Hepatocyte (in vitro differentiated cells): ENCODE measurements at places on chromosomes 13 and 19.

DNA sequence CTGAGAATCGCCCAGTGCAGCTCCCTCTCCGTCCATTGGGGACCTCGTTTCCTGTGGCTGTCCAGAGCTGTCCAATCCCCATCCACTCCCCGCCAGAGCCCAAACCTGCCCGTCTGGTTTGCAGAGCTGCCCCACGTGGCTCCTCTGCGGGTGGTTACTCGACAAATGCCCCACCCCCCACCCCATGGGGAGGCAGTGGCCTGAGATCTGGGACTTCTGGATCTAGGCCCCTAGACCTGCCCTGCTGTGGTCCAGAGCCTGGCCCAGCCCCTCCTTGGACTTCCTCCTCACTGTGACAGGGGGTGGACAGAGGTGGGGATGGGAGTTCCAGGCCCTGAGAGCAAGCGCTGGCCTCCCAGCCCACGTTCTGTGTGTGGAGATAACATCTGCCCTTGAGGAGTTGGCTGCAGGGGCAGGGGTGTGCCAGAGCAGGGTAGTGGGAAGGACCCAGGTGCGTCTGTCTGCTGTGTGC, 29.1 kb downstream of the PAK4 start:
- peak; percentile 67 for DNase-seq

- DNase-seq, result no peak
Observed at GRCh38 chr19:30206187-30206586, 166.0 kb upstream of the ZNF536 start.

DNA sequence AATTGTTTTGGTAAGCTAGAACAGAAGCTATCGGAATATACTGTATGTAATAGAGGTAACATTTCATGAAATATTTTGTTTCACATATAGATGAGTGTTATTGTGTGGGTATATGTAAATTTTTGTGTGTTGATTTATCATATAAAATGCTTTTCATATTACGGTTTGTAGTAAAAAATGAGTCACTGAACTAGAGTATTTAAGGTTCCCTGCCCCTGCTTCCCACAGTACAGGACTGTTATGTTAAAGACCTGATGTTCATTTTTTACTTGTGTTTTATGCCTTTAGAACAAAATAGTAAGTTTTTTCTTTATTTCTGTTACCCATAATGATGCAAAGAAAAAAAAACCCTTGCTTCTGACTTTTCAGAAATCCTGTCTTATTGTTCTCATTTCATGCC, 243.4 kb downstream of the ENOX1 start:
- DNase-seq, result no peak

DNA sequence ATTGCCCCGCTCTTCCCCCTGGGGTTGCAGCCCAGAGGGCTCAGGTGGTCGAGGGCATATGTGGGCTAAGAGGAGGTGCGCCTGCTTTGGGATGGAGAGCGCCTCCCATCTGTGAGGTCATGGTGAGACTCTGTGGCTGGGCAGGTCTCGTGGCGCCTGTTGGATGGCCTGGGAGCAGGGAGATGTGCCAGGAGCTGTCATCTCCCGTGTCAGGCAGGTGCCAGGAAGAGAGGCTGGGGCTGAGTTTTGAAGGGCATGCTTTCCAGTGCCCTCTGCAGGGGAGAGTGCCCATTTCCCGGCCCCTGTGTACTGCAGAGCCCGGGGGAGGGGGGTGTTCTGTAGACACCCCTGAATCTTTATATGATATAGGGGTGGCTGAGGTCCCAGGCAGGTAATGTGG, 2.8 kb downstream of the WTIP start:
- DNase-seq, result no peak

DNA sequence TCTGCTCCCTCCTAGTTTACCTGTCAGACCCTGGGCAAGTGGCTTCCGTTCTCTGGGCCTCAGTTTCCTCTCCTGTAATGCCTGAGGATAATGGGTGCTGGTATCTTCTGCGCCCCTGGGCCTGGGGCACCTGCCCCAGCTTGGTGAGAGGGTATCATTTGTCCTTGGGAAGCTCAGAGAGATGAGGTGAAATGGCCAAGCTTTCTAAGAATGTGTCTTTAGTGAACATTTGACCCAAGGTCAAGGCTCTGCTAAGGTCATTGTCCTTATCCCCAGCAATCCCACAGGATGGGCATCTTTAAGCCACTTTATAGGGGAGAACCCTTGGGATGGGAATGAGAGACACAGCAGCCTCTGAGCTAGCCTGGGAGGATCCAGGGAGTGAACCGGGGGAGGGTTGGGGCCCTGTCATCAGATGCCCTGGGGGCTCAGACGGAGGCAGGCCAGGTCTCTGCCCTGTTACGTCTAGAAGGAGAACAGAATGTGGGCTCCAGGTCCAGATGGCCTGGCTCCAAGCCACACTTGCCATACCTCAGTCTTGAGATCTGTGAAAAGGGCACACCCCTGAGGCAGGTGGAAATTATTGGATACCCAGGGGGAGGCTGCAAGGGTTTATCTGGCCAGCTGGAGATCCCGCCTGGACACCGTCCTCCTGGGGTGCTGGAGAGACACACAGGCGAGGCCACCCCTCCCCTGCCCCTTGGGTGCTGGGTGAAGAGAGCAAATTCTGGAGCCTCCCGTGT, 1.1 kb upstream of the NFIC start:
- DNase-seq, result no peak

DNA sequence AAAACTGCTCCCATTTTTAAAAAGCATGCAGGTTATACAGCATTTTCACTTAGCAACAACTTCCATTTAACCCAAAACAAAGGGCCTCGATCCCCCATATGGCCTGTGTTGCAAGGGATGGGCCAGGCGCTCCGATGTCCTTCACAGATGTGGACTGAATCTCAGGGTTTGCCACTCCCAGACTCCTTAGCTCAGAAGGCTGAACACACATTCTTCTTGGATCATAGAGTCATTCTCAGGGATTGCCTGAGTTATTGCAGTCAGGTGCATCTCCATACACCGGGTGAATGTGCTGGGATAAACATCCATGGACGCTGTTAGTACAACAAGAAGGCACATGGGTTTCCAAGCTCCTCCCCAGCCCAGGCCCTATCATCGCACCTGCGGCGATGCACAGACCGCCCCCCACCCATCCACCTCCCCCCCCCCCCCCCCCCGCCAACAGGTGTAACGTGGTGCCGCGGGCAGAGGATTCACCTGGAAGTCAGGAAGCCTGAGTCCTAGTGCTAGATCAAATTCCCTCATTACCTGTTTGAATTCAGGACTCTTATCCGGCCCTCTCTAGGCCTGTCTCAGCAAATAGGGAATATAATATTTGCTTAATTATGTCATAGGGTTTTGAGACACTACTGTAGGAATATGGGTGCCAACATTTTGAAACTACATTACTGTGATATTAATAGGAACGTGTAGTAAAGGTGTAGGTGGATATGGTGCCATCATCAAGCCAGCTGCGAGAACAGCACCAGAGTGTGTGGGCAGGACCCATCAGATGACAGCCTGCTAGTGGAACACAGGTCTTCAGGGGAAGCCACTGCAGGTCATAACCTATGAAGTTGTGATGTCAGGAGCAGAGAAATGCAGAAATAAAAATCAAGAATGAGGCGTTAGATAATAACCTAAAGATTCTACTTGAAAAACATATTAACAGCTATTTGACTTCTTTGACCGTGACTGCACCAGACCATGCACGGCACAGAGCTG, 110.9 kb downstream of the SACS start:
- DNase-seq, result no peak

- no peak for DNase-seq
Observed at GRCh38 chr19:6531956-6532243, 1.1 kb downstream of the TNFSF9 start.

DNA sequence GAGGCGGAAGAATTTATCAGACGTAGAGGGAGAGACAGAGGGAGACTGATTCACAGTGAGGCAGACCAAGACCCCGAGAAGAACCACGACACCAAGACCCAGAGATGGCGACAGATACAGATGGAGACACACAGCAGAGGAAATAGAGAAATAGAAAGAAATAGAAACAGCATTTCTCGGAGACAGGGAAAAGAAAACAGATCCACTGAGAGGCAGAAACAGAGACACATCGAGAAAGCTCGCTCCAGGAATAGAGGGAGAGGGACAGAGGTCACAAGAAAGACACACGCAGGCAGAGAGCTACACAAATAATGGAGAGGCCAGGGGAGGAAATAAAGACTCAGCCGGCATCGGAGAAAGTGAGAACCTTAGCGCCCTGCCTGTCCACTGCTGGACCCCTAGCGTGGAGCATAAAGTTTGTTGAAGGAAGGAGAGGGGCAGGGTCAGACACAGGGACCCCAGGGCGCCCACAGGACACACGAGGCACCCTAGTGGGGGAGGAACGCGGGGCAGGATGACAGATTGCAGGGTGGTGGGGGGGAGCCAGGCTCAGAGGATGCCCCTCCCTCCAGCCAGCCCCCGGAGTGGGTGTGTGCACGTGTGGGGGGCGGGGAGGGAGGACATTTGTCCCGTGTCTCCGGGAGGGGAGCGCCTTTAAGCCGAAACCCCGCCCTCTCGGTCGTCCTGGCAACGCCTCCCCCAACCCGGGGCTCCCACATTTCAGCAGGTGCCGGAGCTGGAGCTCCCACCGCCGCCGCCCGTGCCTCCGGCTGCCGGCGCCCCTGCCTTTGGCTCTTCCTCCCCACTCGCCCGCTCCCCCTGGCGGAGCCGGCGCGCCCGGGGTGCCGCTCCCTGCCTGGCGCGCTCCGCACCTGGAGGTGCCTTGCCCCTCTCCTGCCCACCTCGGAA, at the start of gene PRKCG:
Gene PRKCG, plus strand, starts transcription at position 716 of the 909 bp plus-strand sequence. CDS start 298 bp downstream, outside the sequence.
- peak; percentile 82 for DNase-seq

DNA sequence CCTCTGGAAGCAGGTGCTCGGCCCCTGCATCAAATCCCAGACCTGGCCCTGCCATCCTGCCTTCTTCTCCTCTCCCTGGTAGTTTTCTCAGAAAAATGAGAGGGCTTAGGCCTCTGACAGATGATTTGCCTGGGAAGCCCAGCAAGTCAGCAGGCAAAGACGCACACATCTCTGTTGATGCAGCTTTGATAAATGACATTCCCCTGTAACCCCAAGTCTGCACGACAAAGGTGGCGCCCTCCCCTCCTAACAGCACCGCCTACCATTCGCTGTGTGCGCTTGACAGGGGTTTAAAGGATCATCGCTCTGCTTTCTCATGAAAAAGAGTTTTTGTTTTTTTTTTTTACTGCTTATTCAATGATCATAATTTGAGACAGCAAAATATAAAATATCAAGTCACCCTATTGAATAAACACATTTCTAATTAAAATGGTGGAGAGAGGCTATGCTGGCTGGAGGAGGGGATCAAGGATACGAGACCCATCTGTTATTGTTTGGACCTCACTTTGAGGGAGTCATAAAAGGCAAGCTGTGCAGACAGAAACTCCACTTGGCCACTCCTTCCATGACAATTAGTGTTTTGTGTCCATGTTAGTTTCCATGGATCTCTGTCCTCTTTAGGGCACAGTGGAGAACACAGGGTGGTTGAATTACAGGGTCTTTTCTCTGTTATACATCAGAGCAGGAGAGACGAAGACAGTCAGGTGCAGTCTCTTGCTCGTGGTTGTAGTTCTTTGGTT, 126.1 kb downstream of the FGF9 start:
- no peak for DNase-seq

GRCh38 chr13:84263354-84264069, 381.2 kb upstream of the SLITRK1 start:
- DNase-seq, result peak; percentile 4
